Astrocyte of the spinal cord (primary cell): ENCODE measurements at places on chromosomes 4 and X.

GRCh38 chr4:112517911-112518310 is 1.9 kb upstream of the NEUROG2 start:
- DNase-seq = no peak

GRCh38 chr4:112003231-112003907 is 141.9 kb upstream of the FAM241A start:
- DNase-seq = no peak

DNA sequence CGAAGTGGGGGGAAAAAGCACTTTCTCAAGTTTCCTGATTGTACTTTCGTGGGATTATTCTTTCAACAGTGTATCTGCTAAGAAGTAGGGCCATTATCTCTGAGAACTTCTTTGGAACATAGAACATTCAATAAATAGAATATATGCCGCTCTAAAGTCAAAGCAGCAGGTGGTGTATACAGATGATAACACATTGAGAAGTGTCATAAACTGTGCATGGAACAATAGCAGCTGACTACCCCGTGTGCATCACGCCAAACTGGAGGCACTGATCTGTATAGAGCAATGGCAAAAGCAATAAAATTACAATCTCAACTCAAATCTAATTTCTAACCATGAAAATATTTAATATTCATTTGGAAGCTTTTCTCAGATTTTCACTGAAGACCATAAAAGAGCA is 175.3 kb downstream of the DCTD start:
- DNase-seq = no peak

- no peak for DNase-seq
Observed at GRCh38 chr4:48027653-48028052, 11.1 kb downstream of the NIPAL1 start.

GRCh38 chr4:138912704-138913340 is 102.8 kb upstream of the NOCT start:
- DNase-seq = no peak

- DNase-seq = peak; percentile 94
Observed at GRCh38 chr4:89753601-89754066, 83.3 kb downstream of the SNCA start.

DNA sequence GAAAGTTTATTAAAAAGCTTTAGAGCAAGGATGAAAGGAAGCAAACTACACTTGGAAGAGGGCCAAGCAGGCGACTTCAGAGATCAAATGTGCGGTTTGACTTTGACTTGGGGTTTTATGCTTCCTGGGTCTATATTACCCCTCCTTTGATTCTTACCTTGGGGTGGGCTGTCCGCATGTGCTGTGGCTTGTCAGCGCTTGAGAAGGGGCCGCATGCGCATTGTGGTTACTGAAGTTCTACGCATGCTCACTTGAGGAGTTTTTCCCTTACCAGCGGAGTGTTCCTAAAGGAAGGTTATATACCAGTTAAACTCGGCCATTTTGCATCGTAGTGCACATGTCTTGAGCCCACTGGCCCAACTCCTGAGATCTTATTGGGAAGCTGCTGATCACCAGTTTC is 9.9 kb downstream of the ZNF157 start:
- DNase-seq = no peak

DNA sequence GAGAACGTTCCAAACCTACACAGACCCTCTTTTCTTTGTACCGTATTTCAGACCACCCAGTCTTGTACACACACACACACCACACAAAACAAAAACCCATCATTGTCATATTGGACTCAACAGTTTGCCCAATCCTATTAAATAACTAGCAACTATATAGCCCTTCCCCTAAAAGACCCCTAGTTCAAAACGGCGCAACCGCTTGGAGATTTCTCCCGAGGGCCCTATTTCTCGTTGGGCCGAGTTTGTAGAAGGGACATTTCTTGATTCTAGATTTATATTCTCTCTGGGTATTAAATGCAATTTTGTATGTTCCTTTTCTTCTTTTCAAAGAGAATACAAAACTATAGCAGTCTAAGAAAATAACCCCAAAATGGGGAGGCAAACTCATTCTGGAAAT is 547 bp upstream of the PDGFRA start:
- no peak for DNase-seq

GRCh38 chrX:38402118-38402517 is 49.7 kb downstream of the OTC start:
- no peak for DNase-seq
